ENCODE measurements at places on chromosomes 2 and 18.

DNA sequence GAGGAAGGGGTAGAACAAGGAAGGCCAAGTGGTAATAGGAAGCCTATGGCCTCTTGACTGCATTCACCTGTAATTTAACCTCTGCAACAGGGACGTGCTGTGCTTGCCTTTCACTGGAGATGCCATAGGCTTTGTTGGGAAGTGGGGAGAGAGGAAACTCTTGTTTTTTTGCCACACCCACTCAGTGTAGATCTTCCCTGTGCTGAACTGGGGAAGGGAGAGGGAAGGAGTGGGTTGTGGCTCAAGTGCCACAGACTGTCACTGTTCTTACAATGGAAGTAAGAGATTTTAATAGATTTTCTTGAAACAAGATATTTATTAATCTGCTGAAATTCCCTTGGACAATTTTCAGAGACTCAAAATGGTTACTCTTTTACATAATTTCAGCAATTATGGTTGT lies 127.3 kb downstream of the FAM210A start:
- DNase-seq = no peak

- no peak for DNase-seq
Measured at GRCh38 chr18:79581406-79581805, 98.2 kb upstream of the CTDP1 start.

GRCh38 chr2:197937814-197938213 lies 133.4 kb downstream of the PLCL1 start:
- DNase-seq = no peak

- no peak for DNase-seq
Measured at GRCh38 chr2:60079562-60079961, 473.9 kb downstream of the BCL11A start.

DNA sequence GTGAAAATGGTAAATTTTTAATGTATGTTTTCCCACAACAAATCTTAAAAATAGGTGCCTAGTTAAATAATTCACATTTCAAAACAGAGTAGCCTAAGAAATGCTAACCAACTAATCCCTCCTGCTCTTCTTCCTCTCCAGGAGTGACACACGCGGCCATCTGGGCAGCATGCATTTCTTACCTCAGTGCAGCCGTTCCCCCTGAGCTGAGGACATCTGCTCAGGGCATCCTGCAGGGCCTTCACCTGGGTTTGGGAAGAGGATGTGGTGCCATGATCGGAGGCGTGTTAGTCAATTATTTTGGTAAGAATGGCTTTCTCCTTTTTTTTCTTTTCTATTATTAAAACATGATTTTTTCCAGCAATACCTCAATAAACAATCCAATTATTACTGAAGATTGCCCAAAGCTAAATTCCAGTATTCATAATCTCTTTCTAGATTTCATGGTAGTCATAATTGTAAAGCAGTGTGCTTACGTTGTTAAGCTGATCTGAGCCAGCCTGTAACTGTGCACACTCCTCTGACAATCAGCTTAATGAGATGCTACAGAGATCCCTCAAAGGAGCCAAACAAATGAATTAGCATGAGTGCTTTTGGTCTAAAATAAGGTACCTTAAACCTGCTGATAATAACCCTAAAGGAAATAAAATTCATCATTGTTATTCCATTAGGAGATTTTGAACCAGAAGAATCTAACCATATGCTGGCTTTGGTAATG lies 45.8 kb downstream of the NEMP2 start:
- DNase-seq = no peak

DNA sequence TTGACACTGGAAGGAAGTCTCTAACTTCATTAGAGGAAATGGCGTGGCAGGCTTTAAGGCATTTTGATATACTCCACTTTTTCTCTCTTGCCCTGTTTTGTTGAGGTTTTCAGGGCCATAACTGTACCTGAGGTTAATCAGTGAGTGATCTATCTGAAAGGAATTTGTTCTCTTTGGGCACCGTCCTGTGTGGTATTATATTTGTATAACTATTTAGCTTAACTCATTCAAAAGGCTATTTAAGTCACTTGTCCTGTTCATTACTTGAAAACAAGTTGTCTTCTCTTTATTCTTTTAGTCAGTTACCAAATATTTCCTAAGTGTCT lies 180.4 kb downstream of the NEDD4L start:
- no peak for DNase-seq

GRCh38 chr2:209974576-209974975 lies 27.9 kb upstream of the RPE start:
- no peak for DNase-seq

DNA sequence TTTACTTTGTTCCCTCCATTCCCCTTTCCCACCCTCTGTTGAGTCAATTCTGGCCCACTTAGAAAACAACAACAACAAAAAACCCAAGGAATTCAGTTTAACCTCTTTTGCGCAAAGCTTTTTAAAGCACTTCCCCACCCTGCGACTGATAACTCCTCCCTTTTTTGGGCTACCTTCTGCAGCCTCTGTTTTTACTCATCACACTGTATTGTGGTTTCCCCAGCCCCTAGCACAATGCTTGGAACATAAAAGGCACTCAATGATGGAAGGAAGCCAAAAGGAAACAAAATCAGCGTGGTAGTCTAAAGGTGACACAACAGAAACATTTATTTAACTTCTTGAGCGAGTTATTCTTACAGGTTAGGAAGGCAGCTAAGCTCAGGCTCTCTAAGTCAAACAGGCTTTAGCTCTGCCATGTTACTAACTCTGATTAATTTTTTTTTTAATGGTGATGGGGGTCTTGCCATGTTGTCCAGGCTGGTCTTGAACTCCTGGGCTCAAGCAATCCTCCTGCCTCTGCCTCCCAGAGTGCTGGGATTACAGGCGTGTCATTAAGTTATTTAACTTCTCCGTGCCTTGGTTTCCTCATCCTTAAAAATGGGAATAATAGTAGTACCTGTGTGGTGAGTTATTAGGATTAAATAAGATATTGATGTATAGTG lies 1.3 kb downstream of the CEP68 start:
- no peak for DNase-seq

- no peak for DNase-seq
Measured at GRCh38 chr18:61842146-61842545, 50.7 kb downstream of the RNF152 start.

DNA sequence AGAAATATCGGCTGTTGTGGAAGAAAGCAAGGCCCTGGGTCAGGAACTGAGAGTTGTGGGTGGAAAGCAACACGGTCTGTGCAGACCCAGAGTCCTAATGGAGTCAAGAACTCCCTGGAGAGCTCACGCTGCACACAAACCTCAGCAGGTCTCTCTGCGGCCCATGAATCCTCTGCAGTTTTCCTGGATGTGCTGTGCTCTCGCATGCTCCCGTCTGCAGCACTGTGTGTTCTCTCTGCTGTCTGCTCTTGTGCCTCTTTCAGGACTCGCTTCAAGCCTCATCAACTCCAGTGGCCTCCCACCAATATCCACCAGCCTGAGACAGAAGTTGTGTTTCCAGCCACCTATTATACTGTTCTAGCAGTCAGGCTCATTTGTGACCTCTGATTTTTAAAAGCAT lies 24.3 kb downstream of the RNU4ATAC start:
- DNase-seq = no peak

- no peak for DNase-seq
Measured at GRCh38 chr2:241039416-241039815, 41.0 kb downstream of the SNED1 start.

DNA sequence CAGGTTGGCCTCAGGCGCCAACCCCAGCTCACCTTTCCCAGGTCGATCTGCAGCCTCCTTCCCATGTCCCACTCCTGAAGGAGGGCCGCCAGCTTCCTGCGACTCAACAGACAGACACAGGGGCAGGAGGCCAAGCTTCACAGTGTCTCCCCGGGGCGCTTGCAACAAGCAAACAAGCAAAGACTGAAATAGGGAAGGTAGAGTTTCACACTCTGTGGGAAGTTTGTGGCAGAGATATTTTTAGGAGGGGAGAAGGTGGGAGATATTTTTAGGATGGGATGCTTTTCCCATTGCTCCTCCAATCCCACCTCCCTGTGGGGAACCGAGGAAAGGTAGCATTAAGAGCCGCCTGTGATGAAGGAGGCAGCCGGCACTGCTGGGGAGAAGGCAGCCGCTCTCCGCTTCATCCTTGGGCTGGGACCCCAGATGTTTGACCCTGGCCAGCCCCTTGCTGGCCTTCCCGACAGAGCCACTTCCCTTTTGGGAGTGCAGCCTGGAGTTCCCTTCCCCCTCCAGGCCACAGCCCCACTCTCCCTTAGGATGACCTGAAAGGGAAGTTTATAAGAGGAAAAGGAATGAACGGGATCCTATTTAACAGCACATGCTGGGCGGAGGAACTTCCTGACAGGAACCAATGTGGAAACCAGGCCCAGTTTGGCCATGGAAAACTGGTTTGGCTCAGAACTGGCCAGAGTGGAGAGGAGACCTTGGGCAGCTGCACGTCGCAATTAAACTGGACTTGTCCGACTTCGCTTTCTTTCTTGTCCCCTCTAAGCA lies 142.2 kb upstream of the SMAD2 start:
- no peak for DNase-seq

- DNase-seq = no peak
Measured at GRCh38 chr2:30310371-30310770, 79.0 kb downstream of the LBH start.

GRCh38 chr2:28009732-28010131 lies 119.2 kb downstream of the BABAM2 start:
- no peak for DNase-seq

- DNase-seq = no peak
Measured at GRCh38 chr2:196130039-196130825, 41.1 kb downstream of the STK17B start.

DNA sequence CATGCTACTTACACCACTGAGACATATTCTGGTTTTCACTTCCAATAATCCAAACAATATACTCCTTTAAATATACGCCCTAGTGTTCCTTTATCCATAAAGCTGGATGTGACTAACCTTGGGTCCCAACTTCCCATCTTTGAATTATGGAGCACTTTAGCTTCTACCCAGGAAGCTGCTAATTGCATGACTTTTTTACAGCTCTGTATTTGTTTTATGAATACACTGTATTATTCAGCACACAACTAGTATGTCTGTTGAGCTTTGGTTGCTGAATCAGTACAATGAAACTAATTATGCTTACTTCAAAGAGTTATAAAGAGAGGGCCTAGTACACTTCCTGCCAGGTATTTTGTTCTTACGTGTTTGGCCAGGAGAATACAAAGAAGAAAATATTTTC lies 118.5 kb downstream of the BAZ2B start:
- no peak for DNase-seq

DNA sequence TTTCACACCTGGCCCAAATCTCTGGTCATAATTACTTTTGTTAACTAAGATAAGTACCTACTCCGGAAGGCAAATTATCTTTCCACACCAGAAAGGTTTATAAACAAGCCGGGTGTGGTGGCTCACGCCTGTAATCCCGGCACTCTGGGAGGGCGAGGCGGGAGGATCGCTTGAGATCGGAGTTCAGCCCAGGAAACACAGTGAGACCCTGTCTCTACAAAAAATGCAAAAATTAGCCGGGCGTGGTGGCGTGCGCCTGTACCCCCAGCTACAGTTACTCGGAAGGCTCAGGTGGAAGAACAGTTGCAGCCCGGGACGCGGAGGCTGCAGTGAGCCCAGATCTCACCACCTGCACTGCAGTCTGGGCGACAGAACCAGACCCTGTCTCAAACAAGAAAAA lies 2.1 kb downstream of the PUM2 start:
- DNase-seq = no peak

- DNase-seq = no peak
Measured at GRCh38 chr18:44682871-44683221, 2.2 kb downstream of the SETBP1 start.

- DNase-seq = no peak
Measured at GRCh38 chr2:85011747-85012146, 40.8 kb downstream of the KCMF1 start.

GRCh38 chr2:201472411-201472810 lies 20.9 kb downstream of the STRADB start:
- DNase-seq = no peak

- no peak for DNase-seq
Measured at GRCh38 chr2:233259730-233260129, 8.3 kb downstream of the ATG16L1 start.

DNA sequence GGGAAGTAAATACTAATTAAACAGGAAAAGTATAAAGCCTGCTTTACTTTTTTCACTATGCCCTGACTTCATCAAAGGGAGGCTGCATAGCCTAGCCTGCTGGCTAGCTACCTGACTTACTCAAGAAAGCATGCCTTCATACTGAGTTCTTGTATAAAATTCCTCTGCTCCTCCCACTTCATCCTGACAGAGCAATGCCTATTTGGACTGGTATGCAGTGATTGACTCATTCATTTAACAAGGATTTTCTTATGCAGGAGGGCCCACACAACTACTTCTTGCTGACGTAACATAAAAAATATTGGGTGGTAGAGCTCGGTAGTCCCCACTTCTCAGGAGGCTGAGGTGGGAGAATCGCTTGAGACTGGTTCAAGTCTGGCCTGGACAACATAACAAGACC lies 70.5 kb downstream of the PRPF40A start:
- peak; percentile 80 for DNase-seq

DNA sequence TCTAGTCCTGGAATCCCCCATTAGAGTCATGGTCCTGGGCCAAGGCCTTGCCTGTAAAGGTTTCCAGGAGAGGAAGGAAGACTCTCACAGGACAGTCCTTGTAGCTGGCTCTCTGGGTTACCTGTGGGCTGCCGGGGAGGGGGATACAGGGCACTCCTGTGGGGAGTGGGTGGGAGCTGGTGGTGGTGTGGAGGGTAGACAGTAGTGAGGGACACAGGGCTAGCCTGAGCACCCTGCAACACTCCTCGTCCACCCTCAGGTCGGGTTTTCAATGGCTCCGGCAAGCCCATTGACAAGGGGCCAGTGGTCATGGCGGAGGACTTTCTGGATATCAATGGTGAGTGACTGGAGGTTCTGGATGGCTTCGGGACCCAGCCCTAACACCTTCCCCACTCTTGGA lies 19.7 kb upstream of the ANKRD53 start:
- no peak for DNase-seq

GRCh38 chr2:181188605-181189004 lies 208.2 kb downstream of the UBE2E3 start:
- no peak for DNase-seq

GRCh38 chr2:188132385-188132784 lies 159.3 kb upstream of the GULP1 start:
- no peak for DNase-seq

GRCh38 chr2:127029350-127030051 lies 77.5 kb downstream of the BIN1 start:
- DNase-seq = no peak

- DNase-seq = no peak
Measured at GRCh38 chr2:67627456-67628207, 230.5 kb downstream of the ETAA1 start.

DNA sequence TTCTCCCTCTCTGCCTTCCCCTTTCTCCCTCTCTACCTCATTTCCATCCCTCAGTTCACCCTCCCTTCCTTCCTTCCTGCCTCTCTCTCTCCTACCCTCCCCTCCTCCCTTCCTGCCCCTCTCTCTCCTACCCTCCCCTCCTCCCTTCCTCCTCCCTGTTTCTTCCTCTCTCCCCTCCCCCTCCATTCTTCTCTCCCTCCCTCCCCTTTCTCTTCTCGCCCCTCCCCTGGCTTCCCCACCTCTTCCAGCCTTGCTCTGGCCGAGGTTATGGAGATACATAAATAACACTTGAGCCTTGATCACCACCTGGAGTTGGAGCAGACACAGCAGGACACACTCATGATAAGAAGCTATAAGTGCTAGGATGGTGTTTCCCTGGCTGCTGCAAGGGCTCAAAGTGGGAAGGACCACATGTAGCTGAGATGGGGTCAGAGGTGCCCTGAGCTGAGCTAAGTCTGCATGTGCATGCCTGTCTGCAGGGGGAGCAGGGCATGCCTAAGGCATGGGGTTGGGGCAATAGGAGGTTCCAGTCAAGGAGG lies 326.1 kb upstream of the HS6ST1 start:
- DNase-seq = no peak
